ENCODE measurements at places on chromosomes 1 and 21.

- DNase-seq, result no peak
Observed at GRCh38 chr1:228030451-228031201, 23.8 kb downstream of the WNT3A start.

DNA sequence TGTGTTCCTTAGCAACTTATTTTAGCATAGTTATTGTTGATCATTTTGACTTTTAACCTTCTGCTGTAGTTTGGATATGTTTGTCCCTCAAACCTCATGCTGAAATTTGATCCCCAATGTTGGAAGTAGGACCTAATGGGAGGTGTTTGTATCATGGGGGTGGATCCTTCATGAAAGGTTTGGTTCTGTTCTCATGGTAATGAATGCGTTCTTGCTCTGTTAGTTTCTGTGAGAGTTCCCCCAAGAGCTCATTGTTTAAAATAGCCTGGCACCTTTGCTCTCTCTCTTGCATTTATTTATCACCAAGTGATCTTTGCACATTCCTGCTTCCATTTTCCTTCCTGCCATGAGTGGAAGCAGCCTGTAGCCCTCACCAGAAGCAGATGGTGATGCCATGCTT is 372.1 kb upstream of the VAMP3 start:
- no peak for DNase-seq

DNA sequence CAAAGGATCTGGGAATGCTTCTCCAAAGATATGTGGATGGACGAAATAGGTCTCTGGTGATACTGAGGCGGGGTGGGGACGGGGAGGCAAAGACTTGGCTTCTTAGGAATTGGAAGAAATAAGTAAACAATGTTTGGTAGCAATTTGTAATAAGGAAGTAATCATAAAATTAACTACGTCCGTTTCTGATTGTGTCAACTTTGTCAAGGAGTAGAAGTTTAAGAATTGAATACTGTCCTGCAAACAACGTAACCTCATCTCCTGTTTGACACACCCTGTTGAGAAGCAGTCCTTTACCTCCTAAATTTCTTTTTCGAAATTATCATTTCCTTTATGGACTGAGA is 471 bp downstream of the POLR3C start:
- no peak for DNase-seq

GRCh38 chr1:91846007-91846638 is 39.8 kb downstream of the TGFBR3 start:
- no peak for DNase-seq

- no peak for DNase-seq
Observed at GRCh38 chr1:39328586-39329121, 124.2 kb downstream of the MACF1 start.

GRCh38 chr1:34681480-34682451 is 73.1 kb upstream of the GJB5 start:
- DNase-seq, result peak; percentile 27

GRCh38 chr1:25469177-25469576 is 38.5 kb downstream of the MACO1 start:
- DNase-seq, result no peak

GRCh38 chr1:31181515-31182343 is 58.0 kb downstream of the NKAIN1 start:
- no peak for DNase-seq

DNA sequence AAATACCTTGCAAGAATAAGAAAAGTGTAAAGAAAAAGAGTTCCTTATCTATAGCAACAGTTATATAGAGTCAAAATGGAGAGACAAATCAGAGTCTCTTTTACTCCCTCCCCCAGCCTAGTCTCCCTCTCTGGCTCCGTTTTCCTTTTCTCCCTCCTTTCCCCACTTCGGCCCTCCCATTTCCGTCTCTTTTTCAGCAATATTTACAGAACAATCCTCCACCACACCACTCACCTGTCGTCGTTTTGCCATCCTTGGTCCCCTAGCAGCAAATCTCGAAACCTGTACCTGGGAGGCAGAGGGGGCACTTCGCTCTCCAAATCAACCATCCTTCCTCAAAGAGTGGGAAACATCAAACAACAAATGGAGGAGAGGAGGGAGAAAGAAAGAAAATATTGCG is 259 bp downstream of the KCNT2 start:
- no peak for DNase-seq

DNA sequence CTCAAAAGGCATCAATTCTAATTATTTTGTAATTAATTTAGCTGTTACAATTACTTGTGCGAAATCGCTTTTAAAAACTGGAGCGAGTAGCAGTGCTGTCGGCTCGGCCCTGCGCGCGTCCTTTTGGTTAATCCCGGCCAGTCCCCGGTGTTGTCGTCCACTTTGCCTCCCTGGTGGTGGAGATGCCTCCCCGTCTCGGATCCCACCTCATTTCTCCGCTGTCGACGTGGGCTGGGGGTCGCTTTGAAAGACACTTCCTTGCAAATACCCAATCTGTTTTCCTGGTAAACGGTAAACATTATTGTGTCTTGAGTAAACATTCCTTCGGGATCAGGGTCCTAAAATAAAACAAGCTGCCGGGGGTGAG is 3.7 kb downstream of the FOXD3 start:
- no peak for DNase-seq

GRCh38 chr1:44542420-44543063 is 131.7 kb downstream of the TMEM53 start:
- no peak for DNase-seq

DNA sequence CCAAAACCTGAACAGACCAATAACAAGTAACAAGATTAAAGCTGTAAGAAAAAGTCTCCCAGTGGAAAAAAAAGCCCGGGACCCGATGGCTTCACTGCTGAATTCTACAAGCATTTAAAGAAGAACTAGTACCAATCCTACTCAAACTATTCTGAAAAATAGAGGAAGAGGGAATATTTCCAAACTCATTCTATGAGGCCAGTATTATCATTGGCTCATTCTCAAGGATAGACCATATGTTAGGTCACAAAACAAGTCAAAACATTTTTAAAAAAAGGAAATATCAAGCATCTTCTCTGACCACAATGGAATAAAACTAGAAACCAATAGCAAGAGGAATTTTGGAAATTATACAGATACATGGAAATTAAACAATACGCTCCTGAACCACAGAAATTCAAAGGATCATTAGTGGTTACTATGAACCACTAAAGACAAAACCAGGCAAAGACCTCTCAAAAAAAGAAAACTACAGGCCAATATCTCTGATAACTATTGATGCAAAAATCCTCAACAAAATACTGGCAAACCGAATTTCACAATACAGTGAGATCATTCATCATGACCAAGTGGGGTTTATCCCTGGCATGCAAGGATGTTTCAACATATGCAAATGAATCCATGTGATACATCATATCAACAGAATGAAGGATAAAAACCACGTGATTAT is 13.9 kb upstream of the IL20 start:
- DNase-seq, result no peak

DNA sequence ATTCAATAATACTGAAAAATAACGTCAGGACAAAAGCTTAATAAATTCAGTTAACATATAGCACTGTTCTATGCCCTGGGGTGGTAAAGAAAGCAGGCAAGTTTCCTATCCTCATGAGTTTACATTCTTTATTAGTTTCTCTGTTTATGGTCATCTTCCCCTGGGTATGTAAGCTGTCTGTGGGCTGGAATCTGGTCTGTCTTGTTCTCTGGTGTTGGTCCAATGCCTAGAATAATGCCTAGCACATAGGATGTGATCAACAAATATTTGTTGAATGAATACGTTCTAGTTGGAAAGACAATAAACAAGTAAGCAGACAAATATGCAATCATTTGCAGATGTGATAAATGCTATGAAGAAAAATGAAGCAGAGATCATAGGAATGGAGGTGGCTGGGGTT is 7.2 kb upstream of the IGSF3 start:
- no peak for DNase-seq

GRCh38 chr1:223210788-223211120 is 67.7 kb upstream of the TLR5 start:
- DNase-seq, result no peak

GRCh38 chr1:66271904-66272254 is 262.1 kb upstream of the SGIP1 start:
- DNase-seq, result no peak

- DNase-seq, result no peak
Observed at GRCh38 chr1:21296509-21297354, 6.5 kb upstream of the ECE1 start.

- DNase-seq, result no peak
Observed at GRCh38 chr1:22341791-22342605, 109.7 kb upstream of the ZBTB40 start.

GRCh38 chr1:204041803-204042505 is 31.0 kb upstream of the SOX13 start:
- no peak for DNase-seq

DNA sequence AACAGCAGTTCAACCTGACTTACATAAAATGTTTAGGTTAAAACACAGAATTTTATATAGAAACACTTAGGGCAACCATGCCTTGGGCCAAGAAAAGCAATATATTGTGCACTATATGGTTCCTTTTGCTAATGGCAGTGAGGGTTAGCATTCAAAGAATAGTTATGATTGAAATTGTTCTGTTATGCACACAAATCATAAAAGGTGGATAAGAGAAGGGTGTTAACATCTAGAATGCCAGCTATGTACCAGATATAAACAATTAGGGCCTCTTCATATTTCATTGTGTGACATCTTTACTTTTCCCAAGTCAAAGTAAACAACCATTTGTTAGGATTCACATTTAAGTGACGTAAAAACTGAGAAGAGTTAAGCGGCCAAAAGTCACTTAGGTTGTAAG is 308.0 kb upstream of the B3GALT2 start:
- no peak for DNase-seq

- DNase-seq, result no peak
Observed at GRCh38 chr1:95503278-95504030, 269.4 kb downstream of the RWDD3 start.

GRCh38 chr1:31572323-31573104 is 3.8 kb upstream of the TINAGL1 start:
- no peak for DNase-seq

DNA sequence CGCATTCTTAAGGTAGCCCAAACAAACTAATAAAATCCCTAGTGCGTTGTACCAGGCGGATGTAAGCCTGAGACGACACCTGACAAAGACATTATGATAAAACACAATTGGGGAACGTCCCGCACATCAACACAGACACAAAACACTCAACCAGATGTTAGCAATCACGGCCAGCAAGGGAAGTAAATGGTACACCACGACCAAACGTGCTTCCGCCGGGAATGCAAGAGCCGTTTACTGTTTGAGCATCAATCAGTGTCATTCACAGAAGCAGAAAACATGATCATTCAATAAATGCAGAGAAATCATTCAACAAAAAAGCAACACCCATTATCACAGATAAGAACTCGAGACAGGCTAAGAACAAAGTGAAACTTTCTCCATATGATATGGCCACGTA is 49.4 kb upstream of the COL18A1 start:
- DNase-seq, result no peak

GRCh38 chr1:179121159-179121938 is 39.5 kb downstream of the TOR3A start:
- peak; percentile 26 for DNase-seq

DNA sequence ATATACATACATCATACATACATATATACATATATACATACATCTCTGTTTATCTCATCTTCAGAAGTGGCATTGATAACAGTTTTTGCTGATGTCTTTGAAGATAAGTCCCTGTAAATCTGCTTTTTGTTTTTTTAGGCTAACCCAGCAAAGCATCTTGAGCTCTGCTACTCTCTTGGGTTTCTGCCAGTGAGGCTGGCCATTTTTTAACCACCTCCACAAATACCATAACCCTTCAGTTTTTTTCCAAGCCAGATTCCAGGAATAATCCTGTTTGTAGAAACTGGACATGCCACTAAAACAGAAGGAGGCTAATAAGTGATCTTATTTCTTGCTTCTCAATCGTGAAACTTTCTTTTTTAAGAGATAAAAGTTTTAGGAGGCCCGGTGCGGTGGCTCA is 21.6 kb downstream of the SDHC start:
- DNase-seq, result no peak

- no peak for DNase-seq
Observed at GRCh38 chr1:29641921-29642320, 405.6 kb downstream of the PTPRU start.

DNA sequence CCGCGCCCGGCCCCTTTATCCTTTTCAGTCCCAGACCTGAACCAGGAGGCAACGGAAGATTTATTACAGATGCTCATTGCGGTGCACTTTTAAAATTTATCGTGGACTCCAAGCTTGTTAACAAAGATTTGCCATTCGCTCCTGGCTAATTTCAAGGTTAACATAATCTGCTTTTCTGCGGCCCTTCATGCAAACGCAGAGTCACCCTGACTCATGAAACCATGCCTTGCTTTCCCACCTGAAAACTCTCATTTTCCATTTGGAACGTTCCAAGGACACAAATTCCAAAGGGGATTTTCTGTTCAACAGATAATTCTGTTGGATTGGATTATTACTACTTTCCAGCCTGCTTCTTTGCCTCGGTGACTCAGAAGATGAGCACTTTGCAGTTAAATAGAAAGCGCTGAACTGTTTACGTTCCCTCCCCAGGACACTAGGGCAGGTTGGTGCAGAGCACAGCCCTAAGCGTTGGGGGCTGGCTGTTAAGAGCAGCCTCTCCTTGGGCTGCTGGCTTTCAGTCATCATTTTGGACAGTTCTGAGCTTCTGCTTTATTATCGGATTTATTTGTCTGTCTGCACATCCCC is 51.1 kb downstream of the CD247 start:
- no peak for DNase-seq

GRCh38 chr1:152539901-152540300 is 25.6 kb downstream of the CRCT1 start:
- DNase-seq, result no peak

DNA sequence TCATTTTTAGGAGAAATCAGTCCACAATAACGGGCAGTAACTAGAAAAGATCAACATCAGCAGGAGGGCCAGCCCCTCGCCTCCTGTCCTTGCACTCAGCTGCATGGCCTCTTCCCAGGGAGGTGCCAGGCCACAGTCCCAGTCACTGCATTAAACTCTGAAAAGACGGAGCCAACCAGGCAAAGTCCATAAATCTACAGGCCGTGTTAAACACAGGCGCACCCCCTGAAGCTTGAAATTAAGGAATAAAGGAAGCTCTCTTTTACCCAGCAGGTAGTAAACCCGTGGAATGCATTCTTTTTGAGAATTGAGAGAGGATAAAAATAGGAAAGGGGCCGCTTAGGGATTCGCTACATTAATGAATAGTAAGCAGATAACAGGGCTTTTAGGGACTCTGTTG is 18.4 kb downstream of the H6PD start:
- no peak for DNase-seq

DNA sequence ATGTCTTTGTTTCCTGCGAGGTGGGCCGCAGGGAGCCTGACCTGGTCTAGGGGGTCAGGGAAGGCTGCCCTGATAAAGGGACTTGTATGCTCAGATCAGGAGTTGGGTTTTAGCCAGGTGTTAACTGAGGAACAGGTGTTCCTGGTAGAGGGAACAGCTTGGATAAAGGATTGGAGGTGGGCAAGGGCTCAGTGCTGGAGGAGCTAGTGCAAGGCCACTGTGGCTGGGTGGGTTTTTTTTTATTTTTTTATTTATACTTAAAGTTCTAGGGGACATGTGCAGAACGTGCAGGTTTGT is 31.1 kb downstream of the A3GALT2 start:
- DNase-seq, result no peak
